ENCODE measurements at places on chromosomes 3 and 15.

DNA sequence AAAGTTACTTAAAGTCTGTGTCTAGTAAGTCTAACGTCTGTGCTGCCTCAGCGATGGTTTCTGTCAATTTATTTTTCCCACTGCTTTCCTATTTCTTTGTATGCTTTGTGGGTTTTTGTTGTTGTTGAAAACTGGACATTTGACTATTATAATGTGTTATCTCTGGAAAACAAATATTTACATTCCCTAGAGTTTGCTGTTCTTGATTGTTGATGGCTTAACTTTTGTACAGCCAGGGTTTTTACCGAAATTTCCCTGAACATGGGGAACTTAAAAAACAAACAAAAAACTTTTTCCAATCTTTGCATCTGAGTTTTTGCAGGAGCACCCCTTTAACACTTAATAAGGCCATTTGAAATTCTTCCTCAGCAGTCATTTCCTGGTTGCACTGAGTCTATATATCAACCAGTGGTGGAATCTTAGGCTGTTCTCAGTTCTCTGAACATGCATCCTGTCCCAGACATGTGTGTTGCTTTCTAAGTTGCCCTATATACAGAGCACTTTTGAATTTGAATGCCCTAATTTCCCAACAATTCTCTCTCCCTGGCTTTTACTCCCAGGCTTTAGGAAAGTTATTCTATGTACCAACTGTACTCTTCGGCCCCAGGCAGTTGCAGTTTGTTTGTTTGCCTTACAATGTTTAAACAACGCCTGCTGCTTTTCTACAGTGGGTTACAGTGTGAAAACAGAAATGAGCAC is 11.8 kb upstream of the PIAS1 start:
- no peak for DNase-seq

DNA sequence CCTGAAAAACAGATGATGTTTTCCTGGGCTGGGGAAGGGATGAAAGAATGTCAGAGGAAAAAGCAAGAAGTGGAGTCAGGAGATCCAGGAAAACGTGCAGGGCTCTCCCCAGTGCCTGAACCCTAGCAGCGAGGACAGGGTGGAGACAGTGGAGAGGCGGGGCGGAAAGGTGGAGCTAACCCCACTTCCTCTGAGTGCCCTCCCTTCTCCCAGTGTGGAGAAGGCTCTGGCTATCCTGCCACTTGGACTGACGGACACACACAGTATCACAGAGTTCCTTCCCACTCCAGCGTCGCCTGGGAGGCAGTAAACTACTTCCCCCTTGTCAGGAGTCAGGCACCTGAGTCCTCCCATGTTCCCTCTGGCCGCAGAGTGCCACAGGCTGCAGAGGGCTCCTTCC is 125.3 kb upstream of the CHRNA7 start:
- DNase-seq: no peak

GRCh38 chr3:13556207-13556606 is 7.3 kb downstream of the FBLN2 start:
- no peak for DNase-seq

DNA sequence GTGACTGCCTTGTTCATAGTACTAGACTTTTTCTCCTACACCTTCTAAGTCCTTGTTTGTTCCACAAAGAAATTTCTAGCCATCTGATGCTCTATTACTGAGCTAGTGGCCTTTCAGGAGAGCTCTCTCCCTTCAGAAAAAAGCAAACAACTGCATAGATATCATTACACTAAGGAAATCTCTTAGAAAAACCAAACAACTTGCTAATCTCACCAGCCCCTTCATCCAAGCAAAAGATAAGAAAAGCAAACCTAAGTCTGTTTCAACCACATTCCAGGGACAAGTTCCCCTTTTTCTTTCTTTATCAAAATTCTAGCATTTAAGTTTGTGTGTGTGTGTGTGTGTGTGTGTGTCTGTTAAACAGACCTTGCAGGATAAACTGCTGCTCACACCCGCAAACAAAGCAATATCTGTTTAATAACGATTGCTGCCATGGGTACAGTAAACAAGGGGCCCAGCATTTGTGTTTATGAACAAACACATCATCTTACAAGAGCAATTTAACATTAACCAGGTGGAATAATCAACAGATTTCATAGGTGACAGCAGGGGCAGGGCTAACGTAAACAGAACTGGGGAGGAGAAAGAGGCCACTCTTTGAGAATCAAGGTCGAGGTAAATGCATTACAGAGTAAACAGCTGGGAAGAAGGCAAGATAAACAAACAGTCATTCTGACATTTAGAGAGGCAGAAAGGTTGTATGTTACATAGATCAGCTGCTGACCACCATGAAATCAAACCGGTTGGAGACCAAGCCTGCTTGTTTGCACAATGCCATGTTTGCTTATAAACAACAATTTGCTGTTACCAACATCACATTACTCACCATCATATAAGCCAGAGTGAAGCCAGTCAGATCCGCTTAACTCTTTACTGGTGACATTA is 375.1 kb downstream of the FOXP1 start:
- no peak for DNase-seq

- DNase-seq: no peak
Measured at GRCh38 chr15:88066636-88067330, 189.8 kb downstream of the NTRK3 start.

DNA sequence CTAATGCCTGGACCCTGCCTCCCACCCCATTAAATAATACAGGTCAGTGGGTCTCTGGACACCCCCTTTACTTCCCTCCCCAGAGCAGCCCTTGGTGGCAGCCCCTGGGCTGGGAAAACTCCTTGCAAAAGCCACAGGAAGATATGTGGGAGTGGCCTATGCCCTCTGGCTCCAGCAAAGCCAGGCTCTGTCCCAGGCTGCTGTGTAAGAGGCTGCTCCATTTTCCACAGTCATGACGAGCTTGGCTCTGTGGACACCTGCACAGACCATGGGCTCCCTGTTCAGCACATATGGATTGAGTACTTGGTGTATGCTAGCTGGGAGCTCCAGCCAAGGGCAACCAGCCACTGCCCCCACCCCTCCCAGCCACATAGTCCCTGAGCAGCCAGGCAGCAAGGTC is 13.0 kb downstream of the CACNA2D2 start:
- DNase-seq: no peak

DNA sequence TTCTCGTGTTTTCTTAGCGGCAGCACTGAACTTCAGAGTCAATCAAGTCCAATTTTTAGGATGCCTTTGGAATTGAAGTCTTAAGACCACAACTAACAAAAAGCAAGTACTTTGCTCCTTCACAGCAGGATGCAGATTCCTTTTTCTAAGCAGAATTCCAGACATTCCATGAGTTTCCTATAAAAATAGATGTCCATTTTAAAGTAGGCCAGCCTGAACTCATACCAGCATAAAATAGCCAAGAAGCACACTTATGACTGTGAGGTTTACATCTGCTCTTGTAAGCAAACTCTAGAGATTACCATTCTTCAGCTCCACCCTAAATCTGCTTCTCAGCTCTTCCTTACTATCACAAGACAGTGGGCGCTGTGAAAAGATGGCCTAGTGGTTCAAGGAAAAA is 85.8 kb downstream of the THBS1 start:
- DNase-seq: no peak

DNA sequence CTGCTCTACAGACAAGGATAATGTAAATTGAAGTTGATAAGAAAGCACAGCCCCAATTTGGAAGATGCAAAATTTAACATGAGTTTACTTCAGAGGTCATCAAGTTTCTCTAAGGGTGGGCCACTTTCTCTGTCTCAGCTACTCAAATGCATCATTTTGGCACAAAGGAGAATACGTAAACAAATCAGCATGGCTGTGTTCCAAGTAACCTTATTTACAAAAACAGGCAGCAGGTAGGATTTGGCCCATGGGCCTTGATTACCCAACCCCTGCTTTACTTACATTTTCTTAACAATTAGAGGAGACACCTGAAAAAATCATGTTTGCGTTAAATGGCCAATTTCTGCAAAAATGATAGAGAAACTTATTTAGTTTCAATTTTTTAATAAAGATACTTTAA is 181.7 kb downstream of the GBE1 start:
- DNase-seq: no peak

- DNase-seq: no peak
Measured at GRCh38 chr3:39721076-39721475, 88.3 kb upstream of the MYRIP start.

- DNase-seq: no peak
Measured at GRCh38 chr3:25397150-25397549, 30.9 kb upstream of the RARB start.

- DNase-seq: no peak
Measured at GRCh38 chr3:63037116-63037515, 161.9 kb upstream of the CADPS start.

GRCh38 chr15:67132276-67132675 is 66.9 kb downstream of the SMAD3 start:
- no peak for DNase-seq

DNA sequence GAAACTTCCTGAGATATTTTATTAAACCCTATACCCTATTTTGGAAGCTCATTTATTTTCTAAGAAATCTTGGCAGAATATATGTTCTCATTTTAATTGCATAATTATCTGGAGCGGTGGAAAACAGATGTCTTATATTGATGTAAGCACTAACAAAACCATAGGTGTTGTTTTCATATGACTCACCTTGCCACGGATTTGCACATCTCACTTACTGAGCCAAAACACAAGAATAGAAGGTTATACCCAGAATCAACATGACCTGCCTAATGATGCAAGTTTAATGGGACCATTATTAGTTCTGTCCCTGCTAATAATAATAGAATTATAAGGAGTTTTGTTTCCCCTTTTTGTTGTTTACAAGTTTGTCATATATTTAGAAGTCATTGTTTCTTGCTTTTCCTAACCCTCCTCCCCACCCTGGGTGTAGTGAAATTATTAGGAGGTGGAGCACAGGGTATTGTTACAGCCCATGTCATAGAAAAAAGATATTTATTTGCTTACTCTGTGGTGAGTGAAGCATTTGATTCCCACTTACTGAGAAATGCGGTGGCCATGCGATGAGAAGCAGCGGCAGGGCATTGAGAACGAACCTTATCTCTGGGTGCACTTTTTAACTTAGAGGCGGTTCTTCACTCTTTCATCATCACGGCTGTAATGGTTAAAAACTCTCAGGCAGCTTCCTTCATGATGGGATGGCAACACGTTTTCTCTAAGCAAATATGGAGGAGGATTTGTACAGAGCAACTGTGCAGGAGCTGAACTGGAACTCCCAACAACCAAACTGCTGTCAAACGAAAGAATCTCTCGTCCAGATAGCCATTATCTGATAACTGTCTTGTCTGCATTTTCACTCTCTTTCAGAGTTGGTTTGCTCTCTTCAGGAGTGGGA is 521 bp downstream of the IL5RA start:
- no peak for DNase-seq

GRCh38 chr3:129280183-129280582 is 1.5 kb downstream of the HMCES start:
- no peak for DNase-seq

DNA sequence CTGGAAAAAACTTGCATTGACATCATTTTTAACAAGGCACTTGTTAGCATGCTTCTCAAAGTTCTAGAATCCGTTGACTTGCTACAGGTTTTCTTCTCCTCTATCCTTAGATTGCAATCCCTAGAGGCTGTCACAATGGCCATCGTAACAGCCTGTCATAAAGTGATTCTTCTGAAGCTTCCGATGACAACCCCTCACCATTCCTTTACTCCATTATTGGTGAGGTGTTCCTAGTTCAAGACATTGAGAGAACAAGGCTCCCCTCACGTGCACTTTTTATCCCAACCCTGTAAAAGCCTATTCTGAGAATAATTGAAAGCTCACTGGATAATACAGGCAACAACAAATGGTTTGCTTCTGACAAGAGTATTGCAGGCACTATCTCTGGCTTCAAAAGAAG is 131.4 kb downstream of the ROBO1 start:
- no peak for DNase-seq

- no peak for DNase-seq
Measured at GRCh38 chr3:117172426-117172825, 462.8 kb downstream of the TUSC7 start.

GRCh38 chr3:195868336-195868865 is 40.0 kb downstream of the TNK2 start:
- DNase-seq: no peak

DNA sequence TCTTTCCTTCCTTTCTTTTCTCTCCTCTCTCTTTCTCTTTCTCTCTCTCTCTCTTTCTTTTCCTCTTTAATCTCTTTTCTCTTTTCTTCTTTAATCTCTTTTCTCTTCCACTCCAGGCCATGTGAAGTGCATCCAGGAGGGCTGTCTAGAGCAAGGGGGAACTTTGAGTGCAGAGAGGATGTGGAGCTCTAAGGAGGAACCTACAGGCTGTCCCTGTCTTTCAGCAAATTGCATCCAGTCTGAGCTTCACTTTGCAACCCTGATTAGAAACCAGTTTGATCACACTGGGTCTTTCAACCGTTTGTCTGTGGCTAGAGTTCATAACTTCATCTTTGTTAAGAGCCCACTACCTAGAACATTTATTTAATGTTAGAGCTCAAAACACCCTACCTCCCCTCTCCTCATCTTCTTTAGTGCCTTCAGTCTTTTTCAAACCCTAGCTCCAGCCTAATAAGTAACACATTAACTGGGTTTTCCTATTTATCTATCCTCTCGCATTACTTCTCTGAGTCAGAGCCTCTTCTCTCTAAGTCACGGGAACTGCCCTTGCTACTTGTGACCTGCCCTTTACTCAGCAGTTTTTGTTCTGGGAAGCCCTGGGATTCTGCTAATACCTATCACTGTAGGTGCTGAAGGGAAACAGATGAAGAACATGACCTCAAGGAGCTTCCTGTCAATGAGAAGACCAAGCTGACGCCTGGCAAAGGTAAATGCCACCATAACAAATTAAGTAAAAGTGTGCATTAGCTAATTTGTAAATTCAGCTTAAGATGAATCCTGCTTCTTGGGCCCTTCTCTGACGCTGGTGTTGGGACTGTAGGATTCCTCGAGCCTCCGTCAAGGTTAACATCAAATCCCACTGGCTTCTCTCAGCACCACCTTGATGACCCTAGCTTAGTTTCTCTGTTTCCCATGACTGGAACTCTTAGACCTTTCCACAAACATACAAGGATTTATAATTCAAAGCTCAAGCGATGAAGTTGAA is at the start of gene GCNT3:
Gene GCNT3 (plus strand): TSS at position 508 of the 985 bp plus-strand sequence. CDS start 6,456 bp downstream, outside the sequence.
- no peak for DNase-seq

- no peak for DNase-seq
Measured at GRCh38 chr3:8303466-8303865, 198.2 kb upstream of the LMCD1 start.

GRCh38 chr3:178421069-178421468 is 115.2 kb upstream of the KCNMB2 start:
- DNase-seq: no peak

Measured in CD4-positive, alpha-beta T cell treated with Interleukin-4 for 1 hour (primary cell).